ENCODE measurements at places on chromosomes 5 and 9.

GRCh38 chr5:84113246-84114105 lies 271.2 kb downstream of the EDIL3 start:
- DNase-seq: no peak

- no peak for DNase-seq
Measured at GRCh38 chr5:114702731-114703130, 340.9 kb downstream of the KCNN2 start.

DNA sequence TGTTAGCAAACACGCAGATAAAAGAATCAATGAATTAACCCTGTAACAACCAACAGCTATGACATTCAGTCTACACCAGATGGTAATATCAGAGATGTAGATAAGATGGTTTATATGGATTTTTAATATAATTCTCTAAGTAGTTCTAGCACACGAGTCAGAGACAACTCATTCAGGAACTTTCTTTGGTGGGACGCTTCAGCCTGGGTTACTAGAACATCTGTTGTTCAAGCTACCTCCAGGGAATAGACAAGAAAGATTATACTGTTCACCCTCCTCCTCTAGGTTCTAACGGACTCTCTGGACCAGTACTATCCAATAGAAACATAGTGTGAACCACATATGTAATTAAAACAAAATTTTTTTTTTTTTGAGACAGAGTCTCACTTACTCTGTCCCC lies 73.8 kb downstream of the RAPGEF1 start:
- no peak for DNase-seq

GRCh38 chr9:123669346-123669745 lies 260.6 kb downstream of the DENND1A start:
- DNase-seq: no peak

DNA sequence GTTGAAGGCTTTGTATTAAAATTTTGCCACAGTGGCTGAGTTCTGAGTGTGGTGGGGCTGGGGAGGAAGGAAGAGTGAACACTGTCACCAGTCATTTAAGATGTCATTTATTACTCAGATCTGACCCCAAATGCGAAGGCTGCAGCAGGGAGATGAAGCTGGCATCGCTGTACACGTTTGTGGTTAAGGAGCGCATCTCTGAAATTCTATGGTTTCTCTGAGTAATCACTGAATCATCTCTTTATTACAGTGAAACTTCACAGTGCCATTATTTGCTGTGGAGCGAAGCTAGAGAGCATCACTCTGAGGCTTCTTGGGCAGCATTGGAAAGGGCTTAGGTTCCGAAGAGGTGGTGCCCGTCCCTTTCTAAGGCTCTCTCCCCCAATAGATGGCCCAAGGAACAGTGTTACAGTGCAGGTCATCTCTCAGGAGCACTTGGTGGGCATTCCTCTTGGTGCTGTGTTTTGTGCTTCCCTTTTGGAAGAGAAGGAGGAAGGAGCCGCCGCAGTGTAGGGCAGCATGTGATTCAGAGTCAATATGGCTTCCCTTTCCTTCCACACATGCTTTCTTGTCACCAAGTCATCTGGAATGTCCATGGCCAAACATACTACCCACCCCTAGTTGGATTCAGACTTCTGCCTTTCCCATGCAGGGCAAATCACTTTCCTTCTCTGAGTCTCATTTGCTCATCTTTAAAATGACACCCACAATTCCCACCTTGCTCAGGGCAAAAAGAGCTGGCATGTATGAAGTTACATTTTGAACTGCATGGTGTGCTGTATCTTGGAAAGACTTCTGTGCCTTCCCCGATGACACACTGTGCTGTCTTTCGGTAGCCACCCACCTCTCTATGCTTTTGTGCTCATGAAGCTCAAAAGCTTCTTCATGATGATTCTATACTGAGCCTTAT lies 9.3 kb upstream of the TEX48 start:
- peak; percentile 61 for DNase-seq

DNA sequence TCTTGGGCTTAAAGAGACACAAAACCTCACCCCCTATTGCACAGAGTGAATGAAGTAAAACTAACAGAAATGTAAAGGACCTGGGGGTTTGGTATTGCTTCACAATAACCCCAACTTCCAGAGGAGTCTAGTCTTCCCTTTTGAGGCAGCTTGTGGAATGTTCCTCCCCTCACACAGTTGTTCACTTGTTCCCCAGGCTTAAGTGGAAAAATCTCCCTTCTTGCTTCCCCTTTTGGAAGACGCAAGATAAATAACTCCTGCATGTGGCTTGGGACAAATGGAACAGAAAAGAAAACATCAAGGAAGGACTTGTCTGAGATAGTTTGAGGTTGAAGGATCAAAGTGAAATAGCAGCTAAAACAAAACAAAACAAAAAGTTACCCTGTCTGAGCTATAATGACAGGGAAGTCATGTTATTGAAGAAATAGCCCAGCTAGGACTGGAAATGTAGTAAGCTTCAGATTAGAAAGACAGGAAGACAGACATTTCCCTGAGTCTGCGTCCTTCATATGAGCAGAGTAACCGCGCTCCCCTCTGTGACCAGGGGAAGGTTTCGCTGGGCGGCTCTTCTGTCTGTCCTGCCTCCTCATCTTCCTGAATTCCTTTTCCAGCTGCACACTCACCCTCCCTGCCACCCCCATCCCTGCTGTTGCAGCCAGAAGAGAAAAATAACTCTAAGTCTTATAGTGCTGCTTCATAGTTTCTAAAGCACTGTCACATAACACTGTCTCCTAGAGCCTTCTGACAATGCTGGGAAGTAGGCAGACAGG lies 8.8 kb downstream of the SPARC start:
- no peak for DNase-seq

DNA sequence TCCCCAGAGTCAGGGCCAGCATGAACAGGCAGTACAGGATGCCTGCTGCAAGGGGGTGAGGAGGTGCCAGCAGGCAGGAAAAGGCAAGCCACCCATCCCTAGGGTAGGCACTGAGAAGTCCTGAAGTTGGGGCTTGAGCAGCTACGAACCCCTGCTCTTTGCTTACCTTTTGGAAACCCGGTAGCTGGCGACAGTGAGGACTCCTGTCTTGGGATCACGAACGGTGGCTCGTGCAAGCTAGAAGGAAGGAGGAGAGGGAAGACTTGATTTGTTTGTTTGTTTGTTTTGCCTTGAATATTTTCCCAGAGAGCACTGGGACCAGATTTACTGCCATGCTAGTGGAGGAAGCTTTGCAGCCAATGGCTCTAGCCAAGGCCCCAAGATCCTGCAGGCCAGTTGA lies 23.7 kb downstream of the P4HA2 start:
- DNase-seq: no peak
